Cardiac septum (tissue), 1 donor: ENCODE measurements at places on chromosomes 12 and 14. TPM values are rescaled to one million over a fixed set of nuclear protein-coding genes. Genes with fewer than 3 reads are reported as not detected.

- no peak for DNase-seq
These were observed 24.7 kb downstream of the ARG2 start for GRCh38 chr14:67644428-67644827.

GRCh38 chr12:72368719-72369422, 96.7 kb downstream of the TRHDE start:
- DNase-seq = no peak

- DNase-seq = no peak
These were observed 83.4 kb downstream of the RTN1 start for GRCh38 chr14:59787045-59787674.

GRCh38 chr12:56256326-56256960, 1.7 kb downstream of the ANKRD52 start:
- no peak for DNase-seq

GRCh38 chr14:92160619-92161018, 38.9 kb downstream of the CPSF2 start:
- no peak for DNase-seq

DNA sequence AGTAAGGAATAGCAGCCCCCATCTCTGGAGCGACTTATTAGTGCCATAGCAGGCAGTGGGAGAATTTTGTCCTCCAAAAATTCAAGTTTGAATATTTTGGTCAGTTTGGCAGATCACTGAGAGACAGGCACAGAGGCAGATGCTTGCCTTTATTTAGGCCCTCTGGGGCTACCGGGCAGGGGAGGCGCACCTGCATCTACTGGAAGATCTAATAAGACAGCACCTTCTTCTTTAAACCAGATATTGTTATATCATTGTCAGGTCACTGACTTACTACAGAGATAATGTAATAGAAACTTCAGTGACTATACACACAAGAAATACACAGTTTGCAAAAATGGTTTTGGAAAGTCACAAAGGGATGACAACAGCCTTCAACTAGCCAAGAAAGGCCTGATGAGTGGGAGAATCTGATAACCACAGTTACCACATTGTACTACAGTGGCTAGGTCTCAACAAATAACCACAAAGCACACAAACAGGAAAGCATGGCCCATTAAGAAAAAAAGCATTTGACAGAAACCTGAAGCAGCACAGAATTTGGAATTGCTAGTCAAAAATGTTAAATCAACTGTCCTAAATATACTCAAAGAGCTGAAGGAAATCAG, 56.8 kb downstream of the CDK17 start:
- no peak for DNase-seq

DNA sequence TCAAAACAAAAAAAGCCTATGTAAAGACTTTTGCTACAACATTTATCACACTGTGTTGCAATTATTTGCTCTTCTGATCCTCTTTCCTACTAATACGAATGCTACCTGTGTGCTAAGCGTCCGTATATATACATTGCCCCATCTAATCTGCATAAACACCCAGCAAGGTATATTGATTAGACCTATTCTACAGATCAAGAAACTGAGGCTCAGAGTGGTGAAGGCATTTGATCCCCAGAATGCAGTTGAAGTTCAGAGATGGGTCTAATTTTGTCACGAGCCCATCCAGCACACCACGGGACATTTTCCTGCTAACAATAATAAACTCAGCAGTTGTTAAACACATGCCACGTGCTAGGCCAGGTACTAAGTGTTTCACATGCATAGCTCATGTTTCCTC, 25.1 kb upstream of the CORO1C start:
- DNase-seq = no peak

DNA sequence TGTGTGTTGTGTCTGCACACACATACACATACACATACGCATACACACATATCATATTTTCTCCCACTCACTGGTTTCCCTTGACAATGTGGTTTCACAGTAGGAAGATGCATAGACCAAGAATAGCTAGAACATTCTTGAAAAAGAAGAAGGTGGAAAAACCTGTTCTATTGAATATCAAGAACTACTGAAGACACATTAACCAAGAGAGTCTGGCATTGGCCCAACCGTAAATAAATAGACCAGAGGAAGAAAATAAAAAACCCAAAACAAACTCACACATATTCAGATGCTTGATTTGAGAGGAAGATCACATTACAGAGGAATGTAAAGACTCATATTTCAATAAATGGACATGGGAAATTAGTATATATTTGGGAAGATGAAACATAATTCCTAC, 311.3 kb downstream of the FOXG1 start:
- DNase-seq = no peak

DNA sequence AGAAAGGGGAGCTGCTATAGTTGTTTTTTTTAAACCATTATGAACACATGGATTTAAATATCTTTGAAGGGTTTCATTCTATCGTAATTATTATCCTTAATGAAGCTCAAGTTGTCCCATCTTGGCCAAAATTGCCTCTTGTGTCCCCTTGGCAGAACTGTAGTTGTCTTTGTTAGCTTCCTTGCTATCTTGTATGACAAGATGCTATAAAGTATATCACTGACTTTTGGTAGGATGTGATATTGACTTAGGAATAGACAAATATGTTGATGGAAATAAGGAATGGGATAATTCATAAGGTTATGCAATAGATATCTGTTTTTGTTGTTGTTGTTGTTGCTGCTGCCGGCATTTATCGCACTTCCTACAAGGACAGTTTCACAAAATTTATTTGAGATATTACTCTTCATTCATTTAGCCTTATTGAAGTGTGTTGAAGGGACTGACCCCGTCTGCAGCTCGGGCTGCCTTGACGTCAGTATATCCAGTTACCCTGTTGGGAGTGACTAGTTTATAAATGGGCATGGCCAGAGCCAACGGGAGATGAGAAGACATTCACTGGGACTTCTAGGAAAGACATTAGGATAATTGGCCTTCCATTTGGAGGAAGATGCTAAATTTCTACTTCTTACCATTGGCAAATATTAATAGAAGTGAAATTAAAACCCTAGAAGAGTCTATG, 26.1 kb upstream of the APOLD1 start:
- no peak for DNase-seq

- DNase-seq = no peak
These were observed 360.8 kb downstream of the PAWR start for GRCh38 chr12:79329933-79330332.

- no peak for DNase-seq
These were observed 6.5 kb upstream of the BCAT1 start for GRCh38 chr12:24955389-24955788.

DNA sequence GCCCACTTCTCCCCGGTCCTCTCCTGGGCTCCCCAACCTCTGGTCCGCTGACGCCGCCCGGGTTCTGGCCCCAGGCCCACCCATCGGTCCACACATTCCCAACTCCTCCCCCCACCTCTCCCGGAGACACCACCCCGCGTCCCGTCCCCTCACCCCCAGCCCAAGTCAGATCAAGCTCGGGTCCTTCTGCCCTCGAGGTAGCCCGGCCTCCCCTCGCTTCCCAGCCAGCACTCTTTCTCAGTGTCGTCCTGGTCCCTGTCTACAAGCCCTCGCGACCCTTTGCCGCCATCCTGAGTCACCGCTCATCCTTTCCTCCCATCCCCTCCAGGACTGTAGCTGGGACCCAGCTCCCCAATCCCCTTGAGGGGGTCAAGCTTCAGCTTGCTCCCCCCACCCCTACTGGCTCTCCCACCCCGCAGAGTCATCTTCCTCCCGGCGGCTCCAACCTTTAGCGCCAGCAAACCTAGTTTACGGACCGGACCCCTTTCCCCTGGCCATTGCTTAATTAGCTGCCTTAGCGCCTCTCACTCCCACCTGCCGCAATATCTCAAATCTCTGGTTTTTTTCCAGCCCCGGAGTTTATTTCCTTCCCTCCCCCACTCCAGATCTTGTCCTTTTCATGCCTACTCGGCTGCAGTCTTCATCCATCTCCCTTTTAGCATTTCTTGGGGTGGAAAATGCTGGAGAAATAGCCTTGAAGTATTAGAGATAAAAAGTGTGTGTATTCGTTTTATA, 1.1 kb downstream of the PPP4R4 start:
- no peak for DNase-seq

DNA sequence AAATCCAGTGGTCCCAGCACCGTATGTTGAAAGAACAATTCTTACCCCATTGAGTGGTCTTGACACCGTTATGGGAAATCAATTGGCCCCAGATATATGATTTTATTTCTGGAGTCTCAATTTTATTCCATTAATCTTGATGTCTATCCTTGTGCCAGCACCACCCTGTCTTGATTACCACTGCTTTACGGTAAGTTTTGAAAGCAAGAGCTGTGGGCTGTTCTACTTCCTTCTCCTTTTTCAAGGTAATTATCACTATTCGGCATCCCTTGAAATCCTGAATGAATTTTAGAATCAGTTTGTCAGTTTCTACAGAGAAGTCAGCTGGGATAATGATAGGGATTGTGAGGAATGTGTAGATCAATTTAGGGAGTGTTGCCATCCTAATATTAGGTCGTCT, 160.8 kb upstream of the SFSWAP start:
- DNase-seq = no peak

GRCh38 chr12:114741940-114742339, 58.0 kb upstream of the TBX3 start:
- DNase-seq = no peak

- DNase-seq = no peak
These were observed 238.2 kb upstream of the SSTR1 start for GRCh38 chr14:37969511-37969979.

- no peak for DNase-seq
These were observed 275.1 kb downstream of the NRXN3 start for GRCh38 chr14:78445275-78445674.

DNA sequence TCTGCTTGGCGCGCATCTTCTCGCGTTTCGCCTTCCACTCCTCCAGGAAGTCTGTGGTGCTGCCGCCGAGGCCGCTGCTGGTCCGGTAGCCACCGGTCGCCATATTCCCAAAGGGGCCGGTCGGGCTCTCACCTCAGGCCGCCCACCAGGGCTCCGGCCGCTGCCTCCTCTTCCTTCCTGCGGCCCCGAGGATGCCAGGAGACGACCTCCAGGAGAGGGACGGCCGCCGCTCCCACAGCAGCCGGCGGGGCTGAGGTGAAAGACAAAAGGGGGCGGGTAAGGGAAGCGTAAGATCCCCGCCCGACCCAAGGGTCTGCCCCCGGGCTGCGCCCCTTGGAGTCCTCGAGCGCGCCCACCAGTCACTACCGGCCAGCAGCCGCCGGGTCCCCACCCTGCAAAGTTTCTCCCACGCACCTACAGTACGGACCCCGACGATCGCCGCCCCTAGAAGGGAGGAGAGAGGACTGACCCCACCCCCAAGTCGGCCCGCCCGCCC, 574 bp downstream of the PAWR start:
- no peak for DNase-seq

DNA sequence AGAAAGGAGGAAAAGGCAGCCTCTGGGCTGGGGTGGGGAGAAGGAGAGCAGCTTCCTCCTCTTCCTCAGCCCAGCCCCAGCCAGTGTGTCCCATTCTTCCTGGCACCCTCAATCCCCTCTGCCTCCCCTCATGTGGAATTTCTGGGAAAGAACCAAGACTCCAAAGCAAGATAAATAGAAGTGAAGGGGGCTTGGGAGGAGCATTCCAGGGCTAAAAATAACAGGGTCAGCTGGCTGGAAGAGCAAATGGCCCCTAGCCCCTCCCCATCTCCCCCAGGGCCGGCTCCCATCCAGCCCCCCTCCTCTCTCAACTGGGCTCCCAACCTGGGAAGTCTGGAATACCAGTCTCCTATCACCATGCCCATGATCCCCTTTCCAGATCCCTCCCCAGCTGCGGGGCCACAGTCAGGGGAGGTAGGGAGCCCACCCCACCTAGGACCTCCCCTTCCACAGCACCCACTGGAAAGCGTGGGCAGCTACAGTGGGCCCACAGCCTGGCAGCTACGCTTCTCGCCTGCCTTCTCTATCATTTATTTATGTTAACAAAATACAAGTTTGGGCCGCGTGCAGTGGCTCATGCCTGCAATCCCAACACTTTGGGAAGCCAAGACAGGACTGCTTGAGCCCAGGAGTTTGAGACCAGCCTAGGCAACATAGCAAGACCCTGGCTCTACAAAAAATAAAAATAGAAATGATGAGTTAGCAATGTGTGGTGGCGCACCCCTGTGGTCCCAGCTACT, 88.3 kb downstream of the IRF2BPL start:
- DNase-seq = no peak

The CFAP251 gene
- 3.8 TPM for total RNA-seq

The PLEKHG3 gene
- total RNA-seq = 22.5 TPM

The RNASE3 gene
- not detected for total RNA-seq

The SVOP gene
- 1.9 TPM for total RNA-seq

The BCAT1 gene
- total RNA-seq = 3.5 TPM

The PLCZ1 gene
- total RNA-seq = not detected

The LPAR5 gene
- total RNA-seq = 2.6 TPM

The GPRC5D gene
- total RNA-seq = not detected

The PRIMA1 gene
- total RNA-seq = 2.3 TPM

The CLEC4D gene
- 0.43 TPM for total RNA-seq

The SLC38A6 gene
- 4.1 TPM for total RNA-seq

The BCL2L14 gene
- not detected for total RNA-seq
